ENCODE measurements at places on chromosomes 5 and 9.

- DNase-seq: no peak
Measured at GRCh38 chr5:113266227-113266912, 168.4 kb downstream of the TSSK1B start.

DNA sequence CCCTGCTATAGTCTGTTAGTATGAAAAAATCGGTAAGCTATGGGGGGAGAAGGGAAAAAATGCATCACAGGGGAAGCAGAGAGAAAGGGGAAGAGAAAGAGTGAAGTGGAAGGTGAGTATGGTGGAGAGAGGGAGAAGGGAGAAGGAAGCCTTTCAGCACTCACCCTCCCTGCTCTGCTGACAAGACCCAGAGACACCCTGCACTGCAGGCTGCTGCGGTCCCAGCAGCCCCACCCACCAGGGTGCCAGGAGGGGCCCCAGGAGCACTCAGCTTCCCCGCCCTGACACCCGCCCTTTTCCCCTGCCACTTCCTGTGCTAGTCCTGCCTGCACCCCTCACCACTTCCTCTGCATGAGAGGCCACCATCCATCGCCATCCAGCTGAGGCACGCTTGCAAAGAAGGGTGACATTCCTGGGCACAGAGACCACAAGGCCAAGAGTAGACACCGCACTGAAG is 12.7 kb downstream of the STK10 start:
- DNase-seq: peak; percentile 69

DNA sequence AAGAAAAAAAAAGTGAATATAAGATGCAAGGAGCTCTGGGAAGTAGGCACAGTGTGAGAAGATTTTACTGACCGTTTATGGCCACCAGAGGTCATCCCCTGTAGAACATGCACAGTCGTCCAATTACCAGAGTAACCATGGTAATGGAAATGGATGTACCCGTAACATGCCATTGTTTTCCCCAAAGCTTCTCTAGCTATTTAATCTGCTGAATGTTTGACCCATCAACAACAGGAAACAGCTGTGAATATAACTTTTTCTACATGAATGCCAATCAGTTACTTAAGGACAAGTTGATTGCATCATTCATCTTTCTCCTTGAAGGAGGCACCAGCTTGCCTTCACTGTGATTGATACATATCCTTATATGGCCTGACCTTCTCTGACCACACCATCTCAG is 1967.0 kb upstream of the CDH9 start:
- no peak for DNase-seq

- no peak for DNase-seq
Measured at GRCh38 chr9:8401961-8402705, 602.6 kb upstream of the DMAC1 start.

- no peak for DNase-seq
Measured at GRCh38 chr9:111870774-111871498, 25.7 kb upstream of the UGCG start.

- DNase-seq: no peak
Measured at GRCh38 chr5:2658447-2658846, 93.0 kb downstream of the IRX2 start.

DNA sequence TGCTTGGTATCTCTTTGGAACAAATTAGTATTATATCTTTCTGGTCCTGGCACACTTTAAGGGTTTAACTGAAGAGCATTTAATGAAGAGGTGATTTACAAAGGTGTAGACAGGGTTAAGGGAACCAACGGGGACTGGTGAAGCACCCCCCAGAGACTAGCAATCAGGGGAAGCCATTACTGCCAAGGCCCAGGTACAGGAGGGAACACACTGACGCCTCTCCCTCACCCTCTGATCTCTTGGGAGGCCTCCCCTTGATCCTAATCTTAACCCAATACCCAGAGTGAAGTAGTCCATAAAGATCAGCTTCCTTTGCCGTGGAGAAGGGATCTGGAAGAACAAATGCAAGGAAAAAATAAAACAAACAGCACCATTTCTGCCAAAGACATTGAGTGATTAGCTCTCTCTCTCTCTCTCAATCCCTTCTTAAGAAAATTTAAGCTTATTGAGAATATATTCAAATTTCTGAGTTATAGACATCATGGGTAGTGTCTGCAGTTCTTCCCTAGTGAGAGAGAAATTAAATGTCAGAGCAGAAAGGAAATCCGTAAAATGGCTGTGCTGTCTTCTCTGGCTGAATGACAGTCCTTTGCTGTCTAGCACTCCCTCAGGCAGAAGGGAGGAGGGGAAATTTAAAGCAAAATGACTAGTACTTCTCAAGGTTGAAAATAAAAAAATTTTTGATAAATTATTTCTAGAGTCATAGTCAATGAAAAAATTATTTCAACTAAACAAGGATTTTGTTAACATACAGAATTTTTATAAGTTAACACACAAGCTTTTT is 20.0 kb downstream of the F2R start:
- no peak for DNase-seq

GRCh38 chr9:5800969-5801738 is 31.8 kb downstream of the ERMP1 start:
- DNase-seq: no peak
